ENCODE measurements at places on chromosomes 12 and 14.

GRCh38 chr12:9750276-9751203 lies 10.2 kb downstream of the CD69 start:
- no peak for DNase-seq

GRCh38 chr12:110245369-110245772 lies 35.7 kb upstream of the ATP2A2 start:
- DNase-seq = no peak

GRCh38 chr14:70890826-70891659 lies 16.2 kb upstream of the PCNX1 start:
- DNase-seq = no peak

- DNase-seq = no peak
Observed at GRCh38 chr14:50400461-50400860, 3.8 kb upstream of the CDKL1 start.

DNA sequence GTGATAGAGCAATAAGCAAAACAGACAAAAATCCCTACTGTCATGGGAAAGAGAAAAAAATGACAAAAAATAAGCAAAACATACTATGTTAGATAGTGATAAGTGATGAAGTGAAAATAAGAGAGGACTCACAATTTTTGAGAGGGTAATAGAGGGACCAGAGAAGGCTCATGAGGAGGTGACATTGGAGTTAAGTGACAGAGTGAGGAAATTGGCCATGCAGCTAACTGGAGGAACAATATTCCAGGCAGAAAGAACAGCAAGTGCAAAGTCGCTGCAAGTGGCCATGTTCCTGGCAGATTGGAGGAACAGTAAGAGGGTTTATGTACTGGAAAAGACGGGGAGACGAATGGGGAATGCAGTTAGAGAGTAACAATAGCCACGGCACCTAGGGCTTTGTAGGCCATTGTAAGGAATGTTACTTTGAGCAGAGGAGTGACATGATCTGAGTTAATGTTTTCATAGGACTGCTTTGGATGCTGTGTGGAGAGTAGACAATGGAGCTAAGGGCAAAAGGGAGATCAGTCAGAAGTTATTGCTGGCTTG lies 1.4 kb upstream of the SAV1 start:
- DNase-seq = no peak

Data from epithelial cell of prostate (primary cell).